NCI-H510A (cell line): ENCODE measurements at places on chromosomes 3 and 15.

DNA sequence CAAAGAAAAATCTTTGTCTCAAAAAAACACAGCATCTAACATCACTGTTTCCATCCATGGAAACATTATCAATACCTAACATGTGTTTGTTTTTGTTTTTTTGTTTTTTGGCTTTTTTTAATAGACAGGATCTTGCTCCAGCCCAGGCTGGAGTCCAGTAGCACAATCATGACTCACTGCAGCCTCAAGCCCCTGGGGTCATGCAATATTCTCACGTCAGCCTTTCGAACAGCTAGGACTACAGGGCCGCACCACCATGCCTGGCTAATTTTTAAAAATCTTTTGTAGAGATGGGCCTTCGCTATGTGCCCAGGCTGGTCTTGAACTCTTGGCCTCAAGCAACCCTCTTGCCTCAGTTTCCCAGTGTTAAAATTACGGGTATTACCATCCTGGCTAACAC, 52.8 kb downstream of the RAF1 start:
- no peak for DNase-seq

GRCh38 chr15:74541494-74542165, 610 bp downstream of the ARID3B start:
- DNase-seq: no peak

- DNase-seq: peak; percentile 45
Measured at GRCh38 chr3:190306513-190307163, 15.6 kb downstream of the CLDN1 start.

- no peak for DNase-seq
Measured at GRCh38 chr15:88284318-88284998, 27.9 kb upstream of the NTRK3 start.

- no peak for DNase-seq
Measured at GRCh38 chr3:116445311-116445841, at the start of gene LSAMP. TSS of gene LSAMP (minus strand) at chr3:116445487.

GRCh38 chr15:34927726-34928125, 41.8 kb downstream of the AQR start:
- no peak for DNase-seq

DNA sequence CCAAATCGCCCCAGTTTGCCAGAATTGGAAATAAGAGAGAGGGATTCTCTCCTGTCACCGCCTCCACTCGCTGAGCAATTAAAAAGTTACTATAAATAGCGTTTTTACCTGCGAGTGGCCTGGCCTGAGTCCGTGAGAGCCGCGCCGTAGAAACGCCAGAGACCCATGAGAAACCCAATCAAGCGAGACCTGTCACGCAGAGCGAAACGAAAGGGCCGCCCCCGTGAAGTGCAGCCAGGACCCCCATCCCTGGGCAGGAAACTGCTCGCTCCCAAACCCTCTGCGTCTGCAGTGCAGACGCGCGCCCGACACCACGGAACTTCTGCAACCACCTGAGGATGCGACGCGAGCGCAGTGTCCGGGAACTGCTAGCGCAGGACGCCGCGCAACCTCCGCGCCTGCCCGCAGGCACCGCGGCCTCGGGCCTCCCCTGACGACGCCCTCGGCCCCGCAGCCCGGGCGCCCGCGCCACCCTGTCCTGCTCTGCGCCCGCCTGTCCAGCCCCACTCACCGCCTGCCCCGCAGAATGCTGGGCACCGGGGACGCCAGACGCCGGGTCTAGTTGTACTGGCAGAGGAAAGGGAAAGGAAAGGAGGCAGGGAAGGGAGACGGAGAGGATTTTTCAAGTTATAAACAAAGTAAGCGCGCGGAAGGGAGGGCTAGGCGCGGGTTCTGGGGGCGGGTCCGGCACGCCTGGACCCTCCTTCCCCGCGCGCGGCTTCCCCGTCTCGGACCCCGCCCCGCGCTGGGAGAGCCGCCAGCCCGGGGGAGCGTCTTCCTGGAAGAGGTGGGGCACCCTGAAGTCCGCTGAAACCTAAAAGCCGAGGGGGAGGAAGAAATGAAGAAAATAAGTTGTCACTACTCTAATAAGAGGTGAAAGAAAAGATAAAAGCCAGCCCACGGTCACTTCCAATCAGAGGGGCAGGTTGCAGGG, at the start of gene PLSCR4:
PLSCR4 (minus strand) TSS at position 657 of the 934 bp plus-strand sequence. CDS start 29,034 bp downstream, outside the sequence.
- peak; percentile 36 for DNase-seq

DNA sequence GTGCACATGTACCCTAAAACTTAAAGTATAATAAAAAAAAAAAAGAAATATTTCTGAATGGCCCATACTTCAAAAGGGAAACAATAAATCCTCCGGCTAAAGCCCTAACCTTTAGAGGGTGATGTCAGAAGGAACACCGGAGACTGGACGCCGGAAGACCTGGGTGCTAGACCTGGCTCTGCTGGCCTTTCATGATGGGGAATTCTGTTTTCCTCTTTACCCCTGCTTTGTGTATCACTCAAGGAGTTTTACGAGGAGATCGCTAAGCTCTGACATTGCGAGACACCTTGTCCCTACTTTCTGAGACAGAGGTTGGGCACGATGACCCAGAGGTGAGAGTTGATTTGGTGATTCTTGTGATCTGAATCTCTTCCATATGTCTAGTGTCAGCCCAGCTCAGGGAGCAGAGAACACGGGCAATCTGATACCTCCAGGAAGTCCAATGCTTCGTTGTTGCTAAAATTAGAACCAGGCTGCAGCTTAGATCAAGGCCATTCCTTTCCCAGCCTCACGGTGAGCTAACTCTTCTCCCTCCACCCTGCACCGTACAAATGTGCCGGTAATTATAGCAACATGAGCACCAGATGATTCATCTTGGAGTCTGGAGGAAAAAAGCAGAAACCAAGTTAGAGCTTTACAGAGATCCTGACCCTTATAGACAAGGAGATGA, 42.0 kb upstream of the CFAP161 start:
- DNase-seq: peak; percentile 39

DNA sequence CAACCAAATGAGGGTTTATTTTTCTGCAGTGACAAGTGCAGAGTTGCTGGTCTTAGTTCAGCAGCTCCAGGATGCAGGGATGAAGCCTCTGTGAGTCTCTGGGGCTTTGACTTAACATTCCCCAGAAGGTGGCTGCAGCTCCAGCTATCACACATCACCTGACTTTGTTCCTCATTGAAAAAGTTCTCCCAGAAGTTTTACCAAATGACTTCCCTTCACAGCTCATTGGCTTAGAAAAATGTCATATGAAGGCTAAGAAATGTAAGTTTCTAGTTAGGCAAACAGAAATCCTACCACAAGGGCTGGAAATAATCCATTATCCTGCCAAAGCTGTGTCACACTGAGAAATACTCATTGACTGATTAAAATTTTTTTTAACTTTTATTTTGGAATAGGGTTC, 184.9 kb downstream of the MINAR1 start:
- DNase-seq: no peak

- no peak for DNase-seq
Measured at GRCh38 chr3:108966773-108967172, 13.1 kb upstream of the GUCA1C start.
